Stimulated activated CD8-positive, alpha-beta memory T cell treated with anti-CD3 and anti-CD28 coated beads, Interleukin-7, amount 100 ng/mL, for 24 hours (primary cell): ENCODE measurements at places on chromosomes 7 and 10.

DNA sequence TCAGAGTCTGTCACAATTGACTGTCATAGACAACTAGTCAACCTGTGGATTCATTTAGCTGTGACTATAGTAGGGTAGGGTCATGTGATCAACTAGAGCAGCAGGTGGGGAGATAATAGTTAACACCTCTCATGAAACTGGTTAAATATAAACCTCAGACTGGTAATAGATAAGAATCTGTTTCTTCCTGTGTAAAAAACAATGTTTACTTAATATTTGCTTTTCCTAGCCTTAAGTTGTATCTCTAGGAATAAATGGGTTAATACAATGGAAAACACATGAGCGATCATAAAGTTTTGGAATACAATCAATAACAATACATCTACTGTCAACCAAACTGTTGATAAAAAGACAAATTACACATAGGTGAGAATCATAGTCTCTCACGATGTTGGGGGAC lies 43.4 kb upstream of the ITGB8 start:
- no peak for DNase-seq

DNA sequence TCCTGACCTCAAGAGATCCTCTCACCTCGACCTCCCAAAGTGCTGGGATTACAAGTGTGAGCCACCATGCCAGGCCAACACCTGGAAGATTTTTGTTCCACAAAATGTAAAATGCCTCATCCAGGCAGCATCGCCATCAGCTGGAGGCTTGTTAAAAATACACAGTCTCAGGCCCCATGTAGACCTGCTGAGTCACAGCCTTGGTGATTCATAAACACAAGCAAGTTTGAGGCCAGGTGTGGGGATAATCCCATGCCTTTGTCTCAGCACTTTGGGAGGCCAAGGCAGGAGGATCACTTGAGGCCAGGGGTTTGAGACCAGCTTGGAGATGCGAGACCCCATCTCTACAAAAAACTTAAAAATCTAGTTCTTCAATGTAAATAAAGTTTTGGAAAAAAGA lies 49.1 kb upstream of the FOXK1 start:
- no peak for DNase-seq

GRCh38 chr7:26489391-26489790 lies 197.7 kb downstream of the SNX10 start:
- no peak for DNase-seq

GRCh38 chr10:58734664-58735063 lies 222.0 kb downstream of the BICC1 start:
- DNase-seq, result no peak

DNA sequence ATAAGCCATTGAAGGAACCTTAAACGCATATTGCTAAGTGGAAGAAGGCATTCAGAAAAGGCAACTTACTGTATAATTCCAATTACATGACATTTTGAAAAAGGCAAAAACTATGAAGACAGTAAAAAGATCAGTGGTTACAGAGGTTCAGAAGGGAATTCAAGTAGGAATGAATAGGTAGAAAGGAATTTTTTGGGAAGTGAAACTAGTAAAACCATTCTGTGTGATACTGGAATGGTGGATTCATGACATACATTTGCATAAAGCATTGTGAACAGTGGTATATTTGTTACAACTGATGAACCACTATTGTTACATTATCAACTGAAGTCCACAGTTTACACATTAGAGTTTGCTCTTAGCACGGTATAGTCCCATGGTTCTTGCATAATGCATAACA lies 114.2 kb upstream of the GPR22 start:
- no peak for DNase-seq

- DNase-seq, result no peak
Observed at GRCh38 chr7:7977774-7978173, 9.2 kb downstream of the GLCCI1 start.

DNA sequence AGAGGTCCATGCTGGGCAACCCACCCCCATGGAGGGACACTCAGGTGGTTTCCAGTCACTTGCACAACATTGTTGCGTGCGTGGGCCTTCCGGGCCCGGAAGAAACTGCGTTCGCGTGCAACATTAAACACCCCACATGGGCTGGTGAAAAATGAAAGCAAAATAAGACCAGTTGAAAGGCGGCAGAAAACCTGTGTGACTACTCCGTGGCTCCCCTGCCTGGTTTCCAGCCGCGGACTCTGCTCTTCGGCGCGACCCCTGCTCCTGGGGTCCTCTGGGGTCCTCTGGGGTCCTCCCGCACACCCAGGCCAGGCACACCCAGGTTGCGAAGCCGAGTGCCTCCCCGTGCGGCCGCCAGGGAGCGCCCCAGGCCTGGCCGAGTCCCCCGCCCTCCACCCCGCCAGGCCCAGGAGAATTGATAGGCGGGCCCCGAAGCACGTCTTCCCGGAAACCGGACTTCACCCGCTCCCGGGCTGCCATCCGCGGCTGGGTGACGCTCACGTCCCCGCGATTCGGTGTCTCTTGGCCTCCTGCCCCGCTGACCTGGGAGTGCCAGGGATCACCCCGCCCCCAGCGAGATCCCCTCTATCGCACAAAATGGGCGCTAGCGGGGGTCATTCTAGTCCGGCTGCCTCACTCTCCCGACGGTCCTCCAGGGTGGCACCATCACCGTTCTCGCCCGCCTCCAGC lies 1.9 kb upstream of the SH2D4B start:
- DNase-seq, result peak; percentile 46

DNA sequence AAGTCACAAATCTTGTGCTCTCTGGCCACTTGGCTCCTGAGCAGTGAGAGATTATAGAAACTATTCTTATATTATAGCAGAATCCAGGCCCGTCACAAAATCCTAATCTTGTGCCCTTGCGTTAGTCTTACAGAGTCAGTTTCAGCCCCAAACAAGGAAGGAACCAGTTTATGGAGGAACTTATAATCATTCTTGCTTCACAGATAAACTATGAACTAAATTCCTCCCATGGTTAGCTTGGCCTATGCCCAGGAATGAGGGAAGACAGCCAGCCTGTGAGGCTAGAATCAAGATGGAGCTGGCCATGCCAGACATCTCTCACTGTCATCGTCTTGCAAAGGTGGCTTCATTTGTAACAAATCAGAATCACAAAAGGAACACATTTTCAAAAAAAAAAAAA lies 199.7 kb upstream of the PITRM1 start:
- DNase-seq, result no peak

- no peak for DNase-seq
Observed at GRCh38 chr10:1123198-1123597, 67.0 kb downstream of the WDR37 start.

DNA sequence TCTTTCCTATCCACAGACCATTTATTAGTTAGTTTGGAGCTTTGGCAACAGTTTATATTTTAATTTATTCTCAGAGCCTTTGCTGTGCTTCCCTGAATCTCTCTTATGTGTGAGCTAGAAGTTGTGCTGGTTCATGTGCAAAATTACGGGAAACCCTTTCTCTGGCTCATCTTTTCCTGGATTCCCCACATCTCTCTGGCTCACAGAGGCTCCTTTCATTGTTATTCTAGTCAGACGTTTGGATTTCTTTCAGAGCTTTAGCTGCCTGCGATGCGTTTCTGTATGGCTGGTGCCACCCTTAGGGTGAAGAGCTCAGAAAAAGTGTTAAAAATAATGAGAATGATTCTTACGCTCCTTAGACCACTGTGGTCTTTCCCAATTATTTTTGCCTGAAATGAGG lies 53.3 kb downstream of the TPST1 start:
- no peak for DNase-seq

DNA sequence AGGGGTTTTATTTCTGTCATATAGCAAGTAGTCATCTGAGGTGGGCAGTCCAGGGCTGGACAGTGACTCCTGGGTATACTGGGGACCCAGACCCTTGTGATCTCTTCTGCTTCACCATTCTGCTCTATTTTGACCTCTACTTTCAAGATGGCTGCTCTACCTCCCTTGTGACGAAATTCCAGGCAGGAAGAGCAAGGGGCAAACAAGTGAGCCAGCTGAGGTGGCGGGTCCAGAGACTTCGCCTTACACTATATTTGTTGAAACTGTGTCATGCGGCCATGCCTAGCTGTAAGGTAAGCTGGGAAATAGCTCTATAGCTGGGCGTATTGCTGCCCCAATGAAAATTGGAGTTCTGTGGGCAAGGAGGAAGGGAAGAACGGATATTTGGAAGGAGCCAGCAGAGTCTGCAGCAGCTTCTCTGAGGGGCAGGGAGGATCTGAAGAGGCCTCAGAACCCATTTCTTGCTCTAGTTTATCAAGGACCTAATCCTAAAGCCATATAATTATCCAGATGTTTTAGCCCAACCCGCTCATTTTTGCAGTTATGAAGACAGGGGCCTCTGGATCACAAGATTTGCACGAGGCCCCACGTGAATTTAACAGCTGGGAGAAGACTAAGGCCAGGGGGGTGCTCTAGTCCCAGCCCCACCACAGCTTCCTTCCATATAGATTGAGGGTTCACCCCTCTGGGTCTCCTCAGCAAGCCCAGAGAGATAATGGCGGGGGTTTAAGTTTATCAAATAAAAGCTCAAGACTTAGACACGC lies 7.7 kb upstream of the CPA1 start:
- DNase-seq, result no peak

- DNase-seq, result no peak
Observed at GRCh38 chr7:89054361-89054760, 258.8 kb upstream of the TEX47 start.

GRCh38 chr10:76127984-76128589 lies 696.7 kb downstream of the LRMDA start:
- no peak for DNase-seq

GRCh38 chr7:104862719-104863118 lies 151.3 kb upstream of the KMT2E start:
- DNase-seq, result no peak

DNA sequence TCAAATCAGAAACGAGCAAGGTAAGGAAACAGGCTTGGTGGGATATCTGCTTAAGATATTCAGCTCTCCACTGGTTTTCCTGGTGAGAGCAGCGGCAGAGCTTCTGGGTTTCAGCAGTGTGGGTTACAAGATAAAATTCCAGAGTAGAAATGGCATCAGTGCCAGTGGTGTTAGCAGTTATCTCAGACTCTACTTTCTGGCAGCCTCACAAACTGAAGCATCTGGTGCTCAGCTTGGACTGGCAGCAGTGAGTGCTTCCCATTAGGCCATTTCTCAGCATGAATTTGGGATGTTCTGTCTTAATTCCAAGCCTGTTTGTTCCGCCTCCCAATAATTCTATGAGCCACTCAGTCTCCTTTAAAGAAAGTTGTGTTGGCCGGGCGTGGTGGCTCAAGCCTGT lies 6.9 kb upstream of the GSTO2 start:
- no peak for DNase-seq

GRCh38 chr7:151744656-151745638 lies 132.0 kb downstream of the PRKAG2 start:
- DNase-seq, result no peak
